CD4-positive, alpha-beta T cell treated with Interleukin-21 for 1 hour (primary cell): ENCODE measurements at places on chromosomes 1 and 21.
A peak's percentile ranks its signal among the peaks of the same experiment; 100 is the strongest.

GRCh38 chr1:12412439-12412838 is 182.6 kb downstream of the VPS13D start:
- DNase-seq, result no peak

GRCh38 chr1:40045182-40045581 is 4.7 kb downstream of the CAP1 start:
- DNase-seq, result no peak

GRCh38 chr1:165054627-165055026 is 301.9 kb downstream of the LMX1A start:
- DNase-seq, result no peak

DNA sequence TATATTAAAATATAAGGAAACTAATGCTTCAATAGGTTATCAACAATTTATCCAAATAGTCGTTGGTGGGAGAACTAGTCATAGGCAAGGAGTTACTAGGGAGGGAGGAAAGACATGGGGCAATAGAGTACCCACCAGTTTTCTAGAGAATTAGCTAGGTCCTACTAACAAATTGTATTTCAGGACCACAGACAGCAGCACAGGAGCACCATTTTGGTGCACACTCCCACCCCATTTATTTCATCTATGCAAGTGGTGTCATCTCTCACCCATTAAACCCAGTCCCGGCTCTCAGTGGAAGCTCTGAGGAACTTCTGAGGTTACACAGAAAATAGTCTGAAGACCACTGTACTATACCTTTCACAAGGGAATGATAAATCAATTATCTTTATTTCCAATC is 89.0 kb upstream of the BCAR3 start:
- DNase-seq, result no peak

DNA sequence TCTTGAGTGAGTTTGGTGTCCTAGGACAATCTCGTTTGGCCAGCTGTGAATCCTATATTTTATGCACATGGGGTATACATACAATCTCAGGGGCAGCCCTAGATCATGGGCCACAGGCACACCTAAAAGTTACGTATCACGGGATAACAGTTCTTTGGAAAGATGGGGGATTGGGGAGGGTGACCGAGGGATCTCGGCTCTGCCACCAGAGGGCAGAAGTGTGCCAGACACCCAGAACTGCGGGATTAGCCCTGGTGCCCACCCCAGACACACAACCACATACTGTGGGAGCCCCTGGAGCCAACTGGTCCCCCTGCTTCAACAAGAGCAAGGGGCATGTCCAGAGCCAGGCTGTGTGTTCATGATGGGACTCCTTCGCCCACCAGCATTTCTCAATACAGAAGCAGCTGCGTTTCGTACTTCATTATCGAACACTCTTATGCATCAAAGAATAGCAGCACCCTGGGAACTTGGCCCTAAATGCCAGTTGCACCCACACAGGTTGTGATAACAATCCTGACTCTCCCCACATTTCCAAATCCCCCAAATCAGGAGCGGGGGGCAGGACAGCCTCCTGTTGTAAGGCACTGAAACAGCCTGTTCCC is 37.4 kb downstream of the TMCO4 start:
- peak; percentile 17 for DNase-seq

- DNase-seq, result no peak
Observed at GRCh38 chr1:239952348-239953308, 139.1 kb upstream of the FMN2 start.
